WTC11 (cell line): ENCODE measurements at places on chromosomes 5 and 9. TPM values are rescaled to one million over a fixed set of nuclear protein-coding genes. Genes with fewer than 3 reads are reported as not detected.

- DNase-seq = no peak
Observed at GRCh38 chr9:78972303-78972999, 599.3 kb upstream of the TLE4 start.

DNA sequence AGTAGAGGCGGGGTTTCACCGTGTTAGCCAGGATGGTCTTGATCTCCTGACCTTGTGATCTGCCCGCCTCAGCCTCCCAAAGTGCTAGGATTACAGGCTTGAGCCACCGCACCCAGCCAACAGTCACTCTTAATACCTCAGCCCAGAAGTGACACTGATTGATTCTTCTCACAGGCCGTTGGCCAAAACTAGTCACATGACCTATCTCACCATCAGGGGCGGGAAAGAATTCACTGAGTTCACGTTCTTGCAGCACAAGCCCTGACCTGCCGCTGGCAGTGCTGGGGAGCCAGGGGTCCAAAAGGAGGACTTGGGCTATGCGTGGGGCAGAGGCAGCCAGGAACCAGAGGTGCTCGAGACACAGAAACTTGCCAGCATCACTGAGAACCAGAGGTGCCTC is 55.0 kb upstream of the CPLX2 start:
- no peak for DNase-seq

GRCh38 chr9:133843250-133843649 is 105.1 kb upstream of the SARDH start:
- DNase-seq = no peak

DNA sequence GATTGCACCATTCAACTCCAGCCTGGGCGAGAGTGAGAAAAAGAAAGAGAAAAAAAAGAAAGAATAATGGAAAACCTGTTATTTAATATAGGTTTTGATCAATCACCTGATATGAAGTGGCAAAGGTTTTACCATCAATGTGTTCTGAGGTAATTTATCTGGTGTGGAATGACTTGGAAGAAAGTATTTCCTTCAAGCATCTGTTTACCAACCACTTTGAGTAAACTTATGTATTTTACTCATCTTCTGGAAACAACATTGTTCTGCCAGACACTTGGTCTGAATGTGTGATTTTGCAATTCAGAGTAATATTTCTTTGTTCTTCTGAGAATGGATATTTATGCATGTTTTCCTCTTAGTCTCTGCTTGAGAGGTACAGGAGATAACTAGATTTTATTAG is 24.3 kb downstream of the KIF2A start:
- no peak for DNase-seq

GRCh38 chr5:102770803-102771202 is 15.7 kb downstream of the PAM start:
- no peak for DNase-seq

DNA sequence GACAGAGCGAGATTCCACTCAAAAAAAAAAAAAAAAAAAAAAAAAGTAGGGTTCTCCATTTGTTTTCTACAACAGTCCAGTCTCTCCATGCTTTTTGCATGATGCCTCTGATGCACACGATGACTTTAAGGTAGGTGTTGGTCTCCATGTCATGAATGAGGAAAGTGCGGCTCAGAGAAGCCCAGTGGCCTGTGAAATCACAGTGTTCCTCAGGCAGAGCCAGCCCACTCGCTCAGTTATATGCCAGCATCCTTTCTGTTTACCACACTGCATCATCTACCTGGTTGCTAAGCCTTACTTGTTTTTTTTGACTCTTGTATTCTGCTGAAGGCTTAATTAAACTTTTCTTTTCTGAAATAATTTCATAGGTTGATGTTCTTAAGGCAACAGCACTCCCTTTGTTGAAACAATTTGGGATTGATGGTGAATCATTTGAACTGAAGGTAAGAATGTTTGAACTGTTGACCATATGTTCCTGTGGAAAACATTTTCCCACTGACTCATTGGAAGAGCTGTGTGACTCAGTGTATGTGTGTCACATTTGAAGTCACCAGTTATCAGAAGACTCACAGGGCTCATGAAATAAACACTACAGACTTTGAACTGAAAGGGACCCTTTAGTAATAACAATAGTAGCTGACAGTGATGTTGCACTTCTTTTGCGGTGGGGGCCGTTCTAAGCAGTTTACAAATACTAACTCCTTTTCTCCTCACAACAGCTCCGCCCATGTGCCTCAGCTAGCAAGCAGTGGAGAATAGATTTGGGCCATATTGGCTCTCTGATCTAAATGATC is 40.2 kb downstream of the RCL1 start:
- no peak for DNase-seq

- no peak for DNase-seq
Observed at GRCh38 chr5:10652151-10652550, 88.3 kb downstream of the ANKRD33B start.

- no peak for DNase-seq
Observed at GRCh38 chr9:84929068-84929467, 259.5 kb downstream of the NTRK2 start.

DNA sequence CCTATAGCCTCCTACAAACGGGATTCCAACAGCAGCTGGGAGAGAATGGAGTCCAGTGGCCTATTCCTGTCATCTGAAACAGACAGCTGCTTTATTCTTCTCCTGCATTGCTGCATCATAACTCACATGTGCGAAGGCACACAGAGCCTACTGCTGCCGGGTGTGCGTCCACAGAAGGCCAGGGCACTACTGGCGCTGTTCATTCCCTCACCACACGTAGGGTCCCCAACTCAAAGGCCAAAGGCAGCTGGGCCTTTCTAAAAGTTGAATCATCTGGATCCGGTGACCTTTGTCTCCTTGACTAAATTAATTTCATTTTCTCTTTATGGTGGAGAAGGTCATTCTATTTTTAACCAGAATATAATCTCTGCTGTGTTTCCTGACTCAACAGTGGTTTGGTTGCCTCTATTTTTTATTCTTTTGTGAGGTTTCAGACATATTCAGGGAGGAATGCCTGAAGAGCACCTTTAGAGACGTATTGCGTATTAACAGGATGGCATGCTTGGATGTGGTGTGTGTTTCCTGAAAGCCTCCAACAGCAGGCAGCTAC is 10.8 kb upstream of the SPATA24 start:
- DNase-seq = no peak

- no peak for DNase-seq
Observed at GRCh38 chr9:120845255-120845654, 2.5 kb upstream of the PSMD5 start.

GRCh38 chr9:128375865-128376264 is 4.7 kb downstream of the URM1 start:
- no peak for DNase-seq

DNA sequence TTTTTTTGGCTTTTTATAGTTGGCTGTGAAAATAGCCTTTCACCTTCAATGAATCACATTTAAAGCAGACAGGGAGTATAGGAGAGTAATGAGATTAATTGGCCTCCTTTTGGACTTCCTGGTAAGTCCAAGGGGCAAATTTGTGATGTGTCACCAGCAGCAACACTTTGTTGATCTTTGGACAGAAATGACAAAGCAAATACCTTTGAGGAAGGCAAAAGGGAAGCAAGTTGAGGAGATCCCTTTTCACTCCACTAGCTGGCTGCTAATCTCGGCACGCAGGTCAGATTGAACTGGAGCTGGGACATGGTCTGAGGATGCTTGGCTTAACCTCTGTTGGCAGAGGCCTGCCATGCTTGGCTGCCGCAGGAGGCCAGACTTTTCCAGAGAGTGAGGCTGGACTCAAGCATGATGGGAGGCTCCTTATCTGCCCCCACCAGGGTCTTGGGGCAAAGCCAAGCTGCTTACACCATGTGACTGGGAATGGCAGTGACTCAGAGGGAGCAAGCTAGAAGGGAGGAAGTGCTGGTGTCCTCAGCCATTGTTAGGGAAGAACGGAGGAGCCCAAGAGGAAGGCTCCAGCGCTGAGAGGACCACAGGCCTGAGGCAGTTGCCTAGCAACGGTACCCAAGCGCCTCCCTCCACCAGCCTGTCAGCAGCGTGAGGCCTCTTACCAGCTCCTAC is 174.5 kb upstream of the MAP1B start:
- peak; percentile 50 for DNase-seq

DNA sequence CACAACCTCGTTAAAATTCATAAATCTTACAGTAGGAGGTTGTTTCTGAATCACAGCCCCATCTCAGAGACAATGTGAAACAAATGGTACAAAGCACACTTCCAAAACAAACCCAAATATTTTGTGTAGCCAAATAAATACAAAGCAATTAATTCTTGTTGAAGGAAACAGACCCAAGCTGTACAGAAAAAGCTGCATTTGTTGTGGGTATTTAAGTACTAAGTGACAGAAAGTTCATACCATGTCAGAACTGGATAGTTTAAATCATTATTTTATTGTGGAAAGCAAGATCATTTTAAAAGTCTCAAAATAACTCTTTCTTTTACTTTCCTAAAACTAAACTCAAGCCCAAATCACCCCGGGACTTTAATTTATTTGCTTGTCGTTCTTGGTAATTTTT is 570.7 kb downstream of the ELAVL2 start:
- no peak for DNase-seq

DNA sequence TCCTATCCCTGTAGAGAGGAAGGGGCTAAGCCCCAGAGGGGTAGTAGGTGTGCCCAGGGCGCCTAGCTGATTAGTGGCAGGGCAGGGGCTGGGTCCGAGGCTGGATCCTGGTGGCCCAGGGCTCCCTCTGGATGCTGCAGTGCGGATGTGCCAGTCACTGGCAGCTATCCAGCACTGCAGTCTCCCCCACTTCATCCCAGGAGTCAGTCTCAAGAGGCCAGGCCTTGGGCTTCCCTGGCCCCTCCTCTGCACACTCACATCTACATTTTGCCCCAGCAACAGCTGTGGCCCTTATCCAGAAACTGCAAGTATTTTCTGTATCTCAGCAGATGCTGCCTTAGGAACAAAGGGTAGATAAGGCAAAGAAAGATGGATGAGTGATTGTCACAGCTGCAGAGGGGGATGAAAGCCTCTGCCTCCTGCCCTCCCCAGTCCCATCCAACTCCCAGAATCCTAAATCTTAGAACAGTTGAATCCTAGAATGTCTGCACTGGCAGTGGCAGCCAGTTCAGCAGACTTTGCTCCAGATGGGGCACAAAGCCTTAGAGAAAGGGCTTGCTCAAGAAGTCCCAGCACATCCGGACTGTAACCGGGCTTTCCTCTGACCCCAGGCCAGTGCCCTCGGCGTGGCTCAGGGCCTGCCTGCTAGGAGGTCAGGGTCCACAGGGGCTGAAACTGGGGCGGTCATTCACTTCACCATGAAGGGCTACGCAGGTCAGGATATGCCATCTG is 1.6 kb downstream of the ANXA6 start:
- no peak for DNase-seq

DNA sequence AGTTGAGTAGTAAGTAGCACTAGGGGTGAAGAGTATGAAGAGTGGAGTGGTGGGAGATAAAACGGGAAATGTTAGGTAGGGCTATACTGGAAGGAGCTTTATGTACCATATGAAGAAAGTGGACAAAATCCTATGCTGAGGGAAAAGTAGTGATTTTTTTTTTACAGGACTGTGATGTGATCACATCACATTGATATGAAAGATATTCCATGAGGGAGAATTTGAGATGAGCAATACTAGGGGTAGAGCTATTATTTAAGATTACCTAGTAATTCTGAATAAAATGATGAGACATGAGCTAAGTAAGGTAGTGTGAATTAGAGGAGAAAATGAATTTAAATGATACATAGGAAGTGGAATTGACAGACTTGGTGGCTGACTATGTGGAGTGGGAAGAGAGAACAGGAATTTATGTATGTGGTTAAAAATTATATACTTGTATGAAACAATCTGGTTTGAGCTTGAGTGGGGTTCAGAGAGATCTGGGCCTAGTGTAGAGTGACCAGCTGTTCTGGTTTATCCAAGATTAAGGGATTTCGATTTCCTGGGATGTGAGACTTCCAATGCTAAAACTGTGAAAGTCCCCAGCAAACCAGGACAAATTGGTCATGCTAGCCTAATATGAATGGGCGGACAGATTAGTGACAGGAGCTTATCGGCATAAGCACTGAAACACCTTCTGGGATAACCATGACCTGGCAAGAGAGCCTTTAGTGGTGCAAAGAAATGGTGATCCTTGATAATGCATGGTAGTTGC is 29.3 kb upstream of the STOM start:
- no peak for DNase-seq

GRCh38 chr5:175288048-175288621 is 155.8 kb downstream of the DRD1 start:
- no peak for DNase-seq

DNA sequence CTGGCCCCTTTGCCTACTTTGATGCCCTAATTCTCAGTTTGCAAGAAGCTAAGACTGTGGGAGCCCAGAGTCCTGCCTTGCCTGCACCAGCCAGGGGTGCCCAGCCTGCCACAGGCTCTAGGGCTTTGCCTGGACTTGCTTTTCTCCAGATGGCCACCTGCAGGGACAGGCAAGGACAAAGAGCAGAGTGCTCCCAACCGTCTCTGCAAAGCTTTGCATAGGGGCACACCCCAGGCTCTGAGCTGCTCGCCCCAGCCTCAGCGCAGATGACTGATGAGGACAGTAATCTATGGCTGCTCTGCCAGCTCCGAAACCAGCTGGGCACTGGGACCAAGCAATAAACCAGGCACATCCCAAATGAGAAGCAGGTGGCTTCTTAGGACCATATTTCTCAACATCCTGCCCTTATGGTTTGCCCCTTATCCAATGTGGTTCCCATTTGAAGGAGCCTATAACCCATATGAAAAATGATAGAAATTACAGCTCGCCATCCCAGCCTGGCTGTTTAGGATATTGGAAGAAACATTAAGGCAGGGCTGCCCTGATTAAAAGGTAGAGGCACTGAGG is 25.4 kb upstream of the TCF7 start:
- DNase-seq = no peak

DNA sequence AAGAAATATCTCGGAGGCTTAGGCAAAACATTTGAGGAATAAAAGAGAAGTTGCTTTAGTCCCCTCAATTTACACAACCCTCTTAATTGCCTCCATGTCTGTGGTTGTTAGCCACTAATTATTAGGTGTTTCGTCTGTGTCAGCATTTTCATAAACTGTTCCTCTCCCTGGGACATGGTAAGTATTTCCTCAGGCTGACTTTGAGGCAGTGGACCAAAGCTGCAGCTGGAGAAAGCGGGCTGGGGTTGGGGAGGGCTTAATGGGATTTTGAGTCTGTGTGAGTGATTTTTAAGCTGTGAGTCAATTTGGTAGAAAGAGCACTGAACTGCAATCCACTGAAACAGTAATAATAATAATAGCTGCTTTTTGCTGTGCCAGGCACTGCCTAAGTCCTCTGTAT is 13.0 kb upstream of the TTC1 start:
- no peak for DNase-seq

- no peak for DNase-seq
Observed at GRCh38 chr9:94908583-94909249, 182.2 kb downstream of the AOPEP start.

- DNase-seq = peak; percentile 49
Observed at GRCh38 chr5:39080597-39081204, 6.5 kb upstream of the RICTOR start.

GRCh38 chr9:35096035-35096849 is at the start of gene PIGO:
TSS of gene PIGO (minus strand) at chr9:35096591. CDS start at chr9:35095565, 1,026 bp downstream.
- DNase-seq = peak; percentile 91

Gene RORB
- 4.1 to 8.7 TPM (median 4.5 TPM) in 3 replicates for total RNA-seq

Gene HSPB3
- total RNA-seq = not detected in 3 replicates

Gene PLAC8L1
- 0.30 to 0.77 TPM (median 0.55 TPM) in 3 replicates for total RNA-seq

Gene SYK
- 5.8 to 7.4 TPM (median 6.2 TPM) in 3 replicates for total RNA-seq

Gene IFNA5
- not detected in 3 replicates for total RNA-seq
